ENCODE measurements at places on chromosomes 4 and X.

DNA sequence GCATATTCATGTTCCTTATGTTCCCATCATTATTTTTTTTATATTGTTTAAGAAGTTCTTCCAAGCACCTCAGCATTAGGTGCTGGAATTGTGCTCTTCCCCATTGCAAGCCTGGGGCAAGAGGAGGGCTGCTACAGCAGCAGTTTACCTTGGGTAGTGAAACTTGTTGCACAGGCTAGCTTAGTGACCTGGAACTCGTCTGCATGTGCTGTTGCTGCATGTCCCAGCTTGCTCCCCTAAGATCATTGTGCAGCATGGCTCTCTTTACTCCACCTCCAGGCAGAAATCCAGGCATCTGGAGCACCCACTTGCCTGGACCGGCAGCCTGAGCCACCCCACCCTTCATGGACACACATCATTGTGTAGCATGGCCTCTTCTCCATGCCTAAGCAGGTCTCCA is 776.0 kb downstream of the GLUD2 start:
- no peak for DNase-seq

DNA sequence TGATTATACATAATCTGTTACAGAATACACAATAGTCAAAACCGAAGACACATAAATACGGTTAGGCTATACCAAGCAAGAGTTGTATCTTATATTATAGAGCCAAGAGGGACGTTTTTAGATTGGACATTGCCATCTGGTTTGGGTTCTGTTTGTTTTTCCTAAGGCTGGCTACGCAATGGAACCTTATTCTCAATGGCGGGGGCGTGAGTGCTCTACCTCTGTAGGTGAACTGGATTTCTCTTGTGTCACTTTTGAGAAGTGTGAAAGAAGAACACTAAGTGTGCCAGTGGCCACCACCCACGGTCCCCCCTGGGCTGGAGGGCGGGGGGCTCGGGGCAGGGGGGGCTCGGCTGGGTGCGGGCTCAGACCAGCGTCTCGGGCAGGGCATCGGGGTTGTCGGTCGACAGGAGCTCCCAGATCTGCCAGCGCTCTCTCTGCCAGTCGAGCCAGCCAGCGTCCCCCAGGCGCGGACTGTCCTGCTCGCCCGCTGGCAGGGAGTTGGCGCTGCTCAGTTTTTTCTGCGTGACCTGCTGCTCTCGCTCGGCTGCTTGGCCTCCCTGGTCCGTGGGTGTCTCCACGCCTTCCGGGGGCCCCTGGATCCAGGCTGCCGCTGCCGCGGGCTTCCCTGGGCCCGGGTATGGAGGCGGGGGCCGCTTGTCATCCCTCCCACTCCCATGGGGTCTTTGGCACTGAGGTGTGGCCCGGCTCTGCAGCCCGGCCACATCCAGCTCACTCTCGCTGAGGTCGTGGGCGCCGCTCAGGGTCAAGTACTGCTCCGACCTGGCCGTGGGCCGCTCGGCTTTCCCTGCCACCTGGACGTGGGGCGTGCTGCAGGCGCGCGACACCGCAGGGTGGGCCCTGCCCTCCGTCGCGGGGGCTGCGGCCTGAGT is 27.6 kb downstream of the HCCS start:
- DNase-seq, result no peak

DNA sequence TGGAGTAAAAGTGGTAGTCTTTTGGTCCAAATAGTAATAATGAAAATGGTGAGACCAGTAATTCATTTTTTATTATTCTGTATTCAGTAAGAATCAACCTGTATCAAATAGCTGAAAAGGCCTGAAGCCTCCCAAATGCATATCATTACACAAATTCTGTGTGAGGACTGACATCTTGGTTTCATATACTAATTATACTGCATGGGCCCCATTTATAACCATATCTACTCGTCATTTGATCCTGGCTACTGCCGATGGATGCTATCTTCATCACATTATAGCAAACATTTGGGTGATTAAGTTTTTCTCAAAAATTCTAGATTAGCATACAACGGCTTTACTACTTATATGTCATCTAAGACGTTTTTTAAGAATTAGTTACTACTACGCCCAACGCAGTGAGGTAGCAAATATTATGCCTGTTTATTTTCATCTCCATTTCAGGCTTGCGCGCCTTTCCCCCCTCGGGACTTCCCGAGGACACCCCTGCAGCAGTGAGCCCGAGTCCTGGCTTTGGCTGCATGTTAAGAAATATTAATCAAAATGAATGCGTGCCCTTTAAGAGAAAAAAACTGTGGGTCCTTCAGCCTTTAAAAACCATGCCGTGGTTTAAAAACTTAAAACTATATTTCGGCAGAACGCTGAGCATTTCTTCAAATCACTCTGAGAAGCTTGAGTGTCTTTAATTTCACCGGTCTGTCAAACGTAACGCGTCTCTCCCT is 814 bp upstream of the MMAA start:
- DNase-seq, result peak; percentile 50

DNA sequence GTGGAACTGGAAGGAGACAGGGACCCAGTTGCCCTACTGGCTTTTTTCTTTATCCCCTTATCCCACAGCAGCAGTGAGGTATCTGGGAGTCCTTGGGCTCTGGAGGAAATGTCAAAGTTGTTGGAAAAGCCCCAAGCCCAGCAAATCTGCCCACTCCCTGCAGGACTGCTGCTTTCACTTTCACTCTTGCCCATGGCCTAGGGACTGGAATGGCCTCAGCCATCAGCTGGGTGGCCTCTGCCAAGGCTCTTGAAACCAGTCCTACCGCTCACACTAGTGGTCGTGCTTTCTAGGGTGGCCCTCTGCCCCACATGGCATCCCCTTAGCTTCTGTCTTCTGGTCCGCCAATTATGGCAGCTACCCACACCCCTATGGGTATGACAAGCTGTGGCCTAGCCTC is 9.7 kb upstream of the RHOXF1 start:
- DNase-seq, result no peak

DNA sequence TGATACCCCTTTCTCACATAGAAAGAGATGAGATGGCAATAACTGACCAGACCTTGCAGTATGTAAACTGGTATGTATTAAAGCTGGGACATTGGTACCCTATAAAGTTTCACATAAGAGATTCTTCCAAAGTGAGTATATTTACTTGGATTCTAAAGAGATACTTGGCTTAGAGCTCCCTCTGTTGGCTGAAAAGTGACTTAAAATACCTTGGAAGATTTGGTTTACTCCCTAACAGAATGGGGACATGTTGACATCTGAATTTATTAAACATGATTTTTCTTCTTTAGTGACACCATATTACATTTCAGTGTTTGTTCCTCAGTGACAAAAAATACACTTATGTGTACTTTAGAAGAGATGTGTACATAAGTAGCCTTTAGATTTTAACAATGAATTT is 47.9 kb upstream of the RGN start:
- no peak for DNase-seq

DNA sequence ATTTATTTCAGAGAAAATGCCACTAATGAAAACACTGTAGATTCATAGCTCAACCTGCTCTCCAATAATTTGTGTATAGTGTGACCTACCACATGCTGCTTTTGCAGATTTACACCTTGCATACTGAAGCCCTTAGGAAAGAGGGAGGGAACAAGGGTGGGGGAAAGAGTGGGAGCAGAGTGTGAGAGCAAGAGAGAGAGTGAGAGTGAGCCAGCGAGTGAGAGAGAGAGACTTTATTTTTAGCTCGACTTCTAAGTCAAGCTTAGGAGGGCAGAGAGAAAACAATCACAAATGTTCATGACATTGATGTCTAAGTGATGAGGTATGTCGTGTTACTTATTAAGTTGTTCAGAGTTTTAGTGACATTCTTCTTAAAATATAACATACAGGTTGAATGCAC is 112.5 kb upstream of the HAND2 start:
- no peak for DNase-seq

GRCh38 chr4:21009956-21010355 is 309.7 kb downstream of the PACRGL start:
- DNase-seq, result no peak

DNA sequence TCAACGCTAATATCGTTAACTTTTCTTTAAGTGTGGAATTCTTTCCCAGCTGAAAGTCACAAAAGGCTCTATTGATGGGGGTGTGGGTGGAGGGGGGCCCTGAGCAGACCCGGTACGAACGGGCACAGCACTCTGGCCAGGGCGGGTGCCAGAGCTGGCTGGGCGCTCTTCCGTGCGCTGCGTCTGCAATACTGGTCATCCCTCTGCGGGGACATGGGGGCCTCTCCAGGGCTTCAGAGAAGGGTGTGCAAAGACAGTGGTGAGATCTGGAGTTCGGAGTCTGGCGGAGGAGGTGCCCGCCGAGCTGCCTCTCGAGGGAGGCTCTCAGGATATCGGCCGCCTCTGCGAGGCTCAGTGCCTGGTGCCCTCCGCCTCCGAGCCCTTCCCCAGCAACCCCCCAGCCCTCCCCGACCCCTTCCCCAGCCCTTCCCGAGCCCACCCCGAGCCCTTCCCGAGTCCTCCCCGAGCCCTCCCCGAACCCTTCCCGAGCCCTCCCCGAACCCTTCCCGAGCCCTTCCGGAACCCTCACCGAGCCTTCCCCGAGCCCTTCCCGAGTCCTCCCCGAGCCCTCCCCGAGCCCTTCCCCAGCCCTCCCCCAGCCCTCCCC is 34.3 kb downstream of the FGFRL1 start:
- DNase-seq, result no peak

DNA sequence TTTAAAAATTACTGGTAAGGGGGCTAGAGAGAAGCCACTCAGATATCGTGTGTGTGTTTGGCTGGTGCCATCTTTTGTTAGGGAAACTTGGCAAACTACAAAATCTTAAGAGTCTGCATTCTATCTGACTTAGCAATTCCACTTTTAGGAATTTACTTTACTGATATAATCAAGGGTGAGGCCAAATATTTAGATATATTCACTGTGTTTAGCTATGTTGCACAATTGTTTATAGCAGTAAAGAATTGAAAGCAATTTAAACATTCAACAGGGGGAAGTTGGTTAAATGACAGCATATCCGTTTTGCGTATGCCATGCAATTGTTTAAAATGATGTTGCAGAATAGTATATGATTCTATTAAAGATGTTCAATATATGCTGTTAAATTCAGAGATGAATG is 6.4 kb upstream of the HERC3 start:
- no peak for DNase-seq

DNA sequence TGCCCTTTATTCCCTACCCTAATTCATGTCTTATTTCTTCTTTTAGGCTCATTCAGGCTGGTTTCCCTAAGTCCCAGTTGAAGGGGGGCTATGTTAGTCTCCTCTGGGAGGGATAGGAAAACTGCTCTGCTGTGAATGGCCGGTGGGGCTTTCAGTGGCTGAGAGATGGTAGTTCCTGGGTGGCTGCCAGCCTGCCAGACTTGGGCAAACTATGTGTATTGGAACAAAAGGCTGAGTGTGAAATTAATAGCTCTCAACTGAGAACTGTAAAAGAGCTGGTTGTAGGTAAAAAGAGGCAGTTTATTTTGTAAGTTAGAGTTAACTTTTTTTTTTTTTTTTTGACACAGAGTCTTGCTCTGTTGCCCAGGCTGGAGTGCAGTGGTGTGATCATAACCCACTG is 28.8 kb downstream of the ARHGAP10 start:
- no peak for DNase-seq

DNA sequence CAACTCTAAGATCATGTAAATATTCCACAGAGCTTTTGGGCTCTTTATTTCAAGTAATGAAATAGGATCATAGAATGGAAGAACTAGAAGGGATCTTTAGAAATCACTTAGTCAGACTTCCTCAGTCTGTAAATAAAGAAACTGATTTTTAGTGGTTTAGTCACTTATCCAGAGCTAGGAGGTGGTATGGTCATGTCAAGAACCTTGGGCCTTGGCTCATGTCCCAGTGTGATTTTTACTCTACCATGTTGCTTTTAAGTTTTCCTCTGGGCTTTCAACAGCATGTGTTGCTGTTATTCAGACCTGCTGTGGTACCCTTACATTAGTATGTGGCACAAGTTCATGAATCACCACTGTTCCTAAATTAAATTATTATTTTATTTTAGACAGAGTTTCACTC is 184.9 kb downstream of the FRAS1 start:
- DNase-seq, result no peak

DNA sequence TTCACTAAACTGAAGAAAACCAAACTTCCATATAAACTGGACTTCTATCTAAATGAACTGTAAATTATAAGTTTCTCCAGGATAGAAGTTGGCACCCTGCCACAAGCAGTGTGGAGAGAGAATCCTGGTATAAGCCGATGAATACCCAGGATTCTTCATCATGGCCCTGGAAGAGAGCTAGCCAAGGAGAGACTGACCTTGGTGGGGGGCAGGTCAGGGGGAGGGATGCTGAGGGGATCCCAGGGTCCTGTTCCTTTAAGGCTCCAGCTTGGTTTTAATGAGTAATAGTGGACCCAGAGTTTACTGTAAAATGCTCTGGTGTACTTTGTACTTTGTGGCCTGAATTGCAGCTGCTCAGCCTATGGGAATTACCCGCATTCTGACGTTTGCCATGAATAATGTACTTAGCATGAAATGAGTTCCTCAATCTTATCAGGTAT is 16.9 kb downstream of the RASSF6 start:
- no peak for DNase-seq

- DNase-seq, result no peak
Observed at GRCh38 chrX:143058120-143058519, 32.4 kb downstream of the SPANXN4 start.

DNA sequence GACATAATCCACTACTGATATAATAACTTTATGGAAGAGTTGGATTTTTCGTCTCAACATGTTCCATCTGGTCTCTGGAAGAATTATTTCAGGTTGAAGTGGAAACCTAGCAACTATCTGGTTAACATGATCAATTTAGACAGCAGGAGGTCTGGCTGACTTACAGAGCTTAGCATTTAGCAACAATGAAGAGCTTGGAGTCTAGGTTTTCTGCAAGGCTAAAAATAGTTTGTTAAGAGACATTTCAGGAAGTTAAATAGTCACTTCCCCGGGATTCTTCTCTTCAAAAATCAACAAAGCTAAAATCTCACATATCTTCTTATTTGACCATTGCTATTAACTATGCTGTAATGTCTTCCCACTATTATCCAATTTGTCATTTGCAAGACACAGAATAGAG is 418.6 kb upstream of the DIPK2B start:
- no peak for DNase-seq

DNA sequence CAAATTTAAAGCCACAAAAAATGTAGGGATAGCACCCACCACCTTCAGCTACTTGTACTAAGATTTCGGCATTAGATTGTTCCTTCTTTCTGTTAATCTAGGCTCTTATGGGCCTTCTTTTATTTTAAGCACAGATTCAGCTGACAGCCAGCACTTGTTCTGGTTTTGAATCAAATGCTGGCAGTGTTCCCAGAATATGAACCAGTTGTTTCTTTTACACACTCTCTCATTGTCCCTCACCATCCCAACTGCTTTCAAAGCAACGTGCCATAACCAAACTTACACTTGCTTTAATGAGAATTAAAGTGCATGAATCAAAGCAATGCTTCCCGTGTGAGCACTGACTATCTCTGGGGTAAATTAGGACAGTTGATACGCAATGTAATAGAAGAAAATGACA is 744.5 kb upstream of the FAM241A start:
- no peak for DNase-seq

GRCh38 chr4:10196191-10196590 is 79.6 kb upstream of the WDR1 start:
- DNase-seq, result no peak

Measured in activated T-cell treated with anti-CD3 and anti-CD28 coated beads, Interleukin-2, amount 50 U/mL, for 24 hours (primary cell).